Skeletal muscle cell (primary cell): ENCODE measurements at places on chromosomes 1 and 21.

- DNase-seq: no peak
Observed at GRCh38 chr1:246319083-246319714, 187.9 kb downstream of the SMYD3 start.

GRCh38 chr1:52239708-52240001 lies 97.8 kb downstream of the ZFYVE9 start:
- DNase-seq: no peak

- peak; percentile 49 for DNase-seq
Observed at GRCh38 chr1:219798283-219799030, 129.9 kb downstream of the SLC30A10 start.

GRCh38 chr1:121444096-121444495 lies 259.3 kb downstream of the SRGAP2C start:
- DNase-seq: no peak

DNA sequence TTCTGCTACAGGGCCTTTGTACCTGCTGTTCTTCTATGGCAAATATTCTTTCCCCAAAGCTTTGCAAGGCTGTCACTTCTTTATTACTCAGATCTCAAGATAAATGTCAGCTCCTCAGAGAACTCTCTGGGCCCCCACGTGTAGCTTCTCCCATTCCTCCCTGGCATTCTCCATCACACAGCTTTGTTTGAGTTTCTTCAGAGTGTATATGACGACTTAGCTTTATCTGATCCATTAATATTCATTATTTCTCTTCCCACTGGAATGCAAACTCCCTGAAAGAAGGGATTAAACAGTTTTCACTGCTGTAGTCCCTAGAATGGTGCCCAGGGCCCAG lies 174.6 kb upstream of the EDN2 start:
- DNase-seq: no peak

- DNase-seq: no peak
Observed at GRCh38 chr1:101898137-101898536, 98.6 kb downstream of the OLFM3 start.

GRCh38 chr1:170375082-170375723 lies 156.8 kb upstream of the GORAB start:
- DNase-seq: no peak

GRCh38 chr1:243230914-243231313 lies 24.2 kb downstream of the CEP170 start:
- DNase-seq: no peak

- DNase-seq: no peak
Observed at GRCh38 chr21:38159355-38159754, 97.4 kb upstream of the KCNJ15 start.

DNA sequence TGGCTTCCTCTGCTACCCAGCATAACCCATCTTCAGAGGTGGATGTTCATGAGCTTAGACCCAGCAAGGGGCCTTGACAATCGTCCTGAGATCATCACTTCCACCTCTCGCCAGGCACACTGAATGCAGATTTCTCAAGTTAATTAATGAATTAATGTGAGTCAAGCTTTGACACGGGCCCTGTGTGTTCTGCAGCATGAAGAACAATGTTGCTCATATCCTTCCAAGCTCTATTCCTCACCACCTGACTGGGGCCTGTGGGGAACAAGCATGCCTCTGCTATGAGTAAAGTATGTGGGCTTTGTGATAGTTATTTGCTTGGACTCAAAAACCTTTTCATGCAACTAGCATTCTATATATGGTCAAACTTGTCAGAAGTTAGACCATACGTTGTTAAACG lies 122.0 kb downstream of the SEC16B start:
- peak; percentile 68 for DNase-seq

DNA sequence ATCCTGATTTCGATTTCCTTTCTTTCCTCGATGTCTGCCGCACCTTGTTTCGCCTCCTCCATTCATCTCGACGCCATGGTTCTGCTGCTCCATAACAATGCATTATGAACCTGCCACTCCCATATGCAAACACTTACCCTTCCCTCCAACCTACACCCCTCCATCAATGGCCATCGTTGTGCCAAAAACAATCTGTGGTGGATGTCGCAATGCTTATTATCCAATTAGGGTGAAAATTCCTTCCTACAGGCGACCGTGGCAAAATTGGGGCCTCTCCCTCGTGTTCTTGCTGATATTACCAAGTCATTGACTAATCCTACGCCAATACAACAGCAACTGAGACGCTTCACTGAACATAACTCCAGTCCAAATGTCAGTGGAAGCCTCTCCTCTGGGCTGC lies 40.3 kb downstream of the CLEC20A start:
- no peak for DNase-seq

- peak; percentile 16 for DNase-seq
Observed at GRCh38 chr1:213162338-213162737, 111.3 kb downstream of the RPS6KC1 start.

GRCh38 chr1:8742022-8742924 lies 75.2 kb downstream of the RERE start:
- DNase-seq: no peak

- DNase-seq: no peak
Observed at GRCh38 chr1:169339773-169340172, 27.8 kb downstream of the NME7 start.

GRCh38 chr21:42067531-42068255 lies 3.4 kb upstream of the UMODL1 start:
- DNase-seq: no peak

DNA sequence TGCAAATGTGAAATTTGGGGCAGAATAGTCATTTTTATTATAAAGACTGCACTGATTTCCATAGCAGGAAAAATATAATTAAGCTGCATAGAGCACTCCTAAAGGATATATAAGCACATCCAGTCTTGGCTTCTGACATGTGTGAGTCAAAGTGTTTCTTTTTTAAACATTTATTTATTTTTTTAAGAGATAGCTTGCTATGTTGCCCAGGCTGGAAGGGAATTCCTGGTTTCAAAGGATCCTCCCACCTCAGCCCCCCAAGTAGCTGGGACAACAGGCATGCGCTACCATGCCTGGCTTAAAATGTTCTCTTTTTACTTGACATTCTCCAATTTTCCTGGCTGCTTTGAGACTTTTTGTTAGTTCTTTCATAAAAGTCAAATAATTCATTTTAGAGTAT lies 126.1 kb downstream of the HMCN1 start:
- no peak for DNase-seq

- DNase-seq: no peak
Observed at GRCh38 chr1:161801955-161802354, 35.8 kb downstream of the ATF6 start.

DNA sequence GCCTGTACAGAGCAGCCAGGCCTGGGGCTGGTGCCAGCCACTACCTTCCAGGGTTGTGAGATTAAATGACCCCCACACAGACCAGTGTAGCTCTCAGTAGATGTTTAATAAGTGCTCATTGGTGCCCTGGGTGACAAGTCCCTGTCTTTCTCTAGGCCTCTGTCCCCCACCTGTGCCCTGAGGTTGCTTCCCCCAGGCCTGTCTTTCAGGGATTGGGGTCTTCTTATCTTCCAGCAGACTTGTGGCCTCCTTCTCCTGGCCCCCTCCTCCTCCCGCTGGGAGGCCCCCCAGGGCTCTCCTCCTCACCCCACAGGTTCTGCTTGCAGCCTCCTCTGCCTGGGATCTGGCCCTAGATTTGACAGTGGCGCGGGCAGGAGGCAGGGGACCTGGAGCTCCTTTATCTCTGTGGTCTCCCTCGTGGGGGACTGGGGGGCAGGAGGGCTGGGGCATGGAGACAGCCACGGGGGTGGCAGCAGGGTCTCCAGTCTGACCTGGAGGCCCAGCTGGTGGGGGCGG lies 40.3 kb downstream of the EPHA2 start:
- DNase-seq: no peak

- no peak for DNase-seq
Observed at GRCh38 chr1:213138892-213139291, 87.9 kb downstream of the RPS6KC1 start.

- DNase-seq: no peak
Observed at GRCh38 chr1:46110521-46110920, 21.9 kb downstream of the PIK3R3 start.

DNA sequence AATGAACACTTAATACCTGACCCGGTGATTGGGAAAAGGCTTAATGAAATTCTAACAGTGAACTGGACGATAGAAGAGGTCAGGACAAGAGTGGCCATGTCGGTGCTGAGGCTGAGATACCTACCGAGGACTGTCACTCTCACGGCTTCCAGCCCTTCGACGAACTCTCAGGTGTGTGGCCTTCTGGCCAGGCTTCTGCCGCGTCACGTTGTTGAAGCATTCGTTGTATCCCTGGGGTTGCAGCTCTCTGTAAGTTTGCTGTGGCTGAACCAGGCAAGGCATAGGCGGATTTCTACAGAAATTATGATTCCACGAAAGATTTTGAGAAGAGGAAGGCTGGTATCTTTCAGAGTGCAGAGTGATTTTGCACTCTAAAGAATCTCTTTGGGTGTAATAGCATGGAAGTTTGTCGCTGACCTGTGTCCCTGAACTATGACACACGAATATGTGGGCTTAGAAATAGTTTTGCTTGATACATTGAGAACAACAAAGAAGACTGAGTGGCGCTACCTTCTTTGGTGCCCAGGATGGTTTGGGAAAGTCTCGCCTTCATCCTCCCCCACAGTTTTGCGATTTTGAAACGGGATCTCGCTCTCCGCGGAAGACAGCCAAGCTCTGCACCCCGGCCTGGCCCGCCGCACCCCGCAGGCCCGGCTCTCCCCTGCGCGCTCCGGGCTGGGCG lies 403 bp upstream of the EPHX4 start:
- no peak for DNase-seq

GRCh38 chr1:160646711-160647328 lies at the start of gene SLAMF1:
Gene SLAMF1 (minus strand): TSS chr1:160647044. CDS start chr1:160646945, 99 bp downstream.
- no peak for DNase-seq
